Retina (tissue), 1 donor: ENCODE measurements at places on chromosomes 16 and 17.
A peak's percentile ranks its signal among the peaks of the same experiment; 100 is the strongest.

- DNase-seq: no peak
These were observed 506.8 kb upstream of the SOX9 start for GRCh38 chr17:71613996-71614395.

- no peak for DNase-seq
These were observed 11.2 kb downstream of the CDK5RAP3 start for GRCh38 chr17:47982091-47982617.

DNA sequence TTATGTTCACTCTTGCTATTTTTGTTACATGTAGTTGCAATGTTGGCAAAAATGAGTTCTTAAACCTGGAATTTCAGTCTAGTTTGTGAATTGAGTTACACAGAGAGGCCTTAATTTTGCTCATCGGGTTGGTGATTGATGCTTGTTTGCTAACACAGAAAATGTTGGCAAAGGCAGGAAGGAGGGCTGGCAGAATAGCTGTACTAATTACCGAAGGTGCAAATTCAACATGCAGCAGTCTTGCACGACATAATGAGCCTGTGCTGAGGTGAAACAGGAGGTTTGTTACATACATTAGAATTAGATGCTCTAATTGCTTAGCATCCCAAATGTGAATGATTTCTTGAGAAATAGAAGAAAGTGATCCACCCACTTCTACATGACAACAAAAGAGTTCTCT is 475.0 kb upstream of the TOM1L1 start:
- no peak for DNase-seq

- no peak for DNase-seq
These were observed 113.4 kb upstream of the RCVRN start for GRCh38 chr17:10018461-10018891.

- DNase-seq: peak; percentile 68
These were observed 4.9 kb upstream of the ZNF267 start for GRCh38 chr16:31868691-31869167.

- no peak for DNase-seq
These were observed 23.0 kb upstream of the TMEM132E start for GRCh38 chr17:34556384-34556783.

- DNase-seq: no peak
These were observed 272.4 kb downstream of the CBLN1 start for GRCh38 chr16:49009204-49009603.

- DNase-seq: no peak
These were observed 59.0 kb downstream of the SPACA3 start for GRCh38 chr17:33050611-33051140.

DNA sequence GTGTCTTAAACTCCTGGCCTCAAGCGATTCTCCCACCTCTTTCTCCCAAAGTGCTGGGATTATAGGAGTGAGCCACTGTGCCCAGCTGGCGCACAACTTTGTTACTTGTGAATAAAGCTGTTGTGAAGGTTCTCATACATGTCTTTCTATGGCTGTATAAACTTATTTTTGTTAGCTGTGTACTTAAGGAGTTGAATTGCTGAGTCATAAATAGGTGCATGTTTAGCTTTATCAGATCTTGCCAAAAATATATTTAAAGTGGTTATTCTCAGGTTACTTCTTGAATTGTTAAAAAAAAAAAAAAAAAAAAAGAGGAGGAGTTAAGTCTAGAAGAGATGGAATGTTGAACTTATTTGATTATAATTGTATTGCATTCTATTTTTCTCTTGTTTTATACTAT is 47.6 kb upstream of the IRX3 start:
- DNase-seq: no peak

- no peak for DNase-seq
These were observed 38.3 kb downstream of the REXO5 start for GRCh38 chr16:20844588-20844987.
